CD4-positive, CD25-positive, alpha-beta regulatory T cell (primary cell): ENCODE measurements at places on chromosomes 5 and 9. TPM values are rescaled to one million over a fixed set of nuclear protein-coding genes. Genes with fewer than 3 reads are reported as not detected.
A peak's percentile ranks its signal among the peaks of the same experiment; 100 is the strongest.

GRCh38 chr9:16266648-16267276 is 603.7 kb downstream of the BNC2 start:
- H3K27me3 ChIP-seq = no peaks in the 10 kb centered on the region
- H3K4me1 ChIP-seq = no peaks in the 10 kb centered on the region
- no peaks in the 10 kb centered on the region for H3K36me3 ChIP-seq
- no peak for DNase-seq

DNA sequence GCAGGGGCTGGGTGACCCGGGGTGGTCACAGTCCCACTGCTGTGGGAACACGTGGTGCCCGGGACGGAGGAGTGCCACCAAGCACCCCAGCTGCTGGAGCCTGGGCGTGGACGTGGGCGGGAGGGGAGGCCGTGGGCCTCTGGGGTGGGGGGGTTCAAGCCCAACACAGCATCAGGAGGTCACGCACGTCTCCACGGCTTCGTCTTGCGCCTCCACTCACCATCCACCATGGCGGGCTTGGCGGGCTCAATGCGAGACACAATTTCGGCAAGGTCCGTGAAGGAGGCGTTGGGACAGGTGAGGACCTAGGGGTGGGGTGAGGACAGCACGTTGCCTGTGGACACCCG is 2.2 kb upstream of the NSMF start:
- no peaks in the 10 kb centered on the region for H3K36me3 ChIP-seq
- H3K4me1 ChIP-seq = peaks cover 69% of the 10 kb centered on the region
- no peak for DNase-seq
- no peak overlapping the region for H3K4me3 ChIP-seq
- peak overlapping the region; percentile 94 for H3K27ac ChIP-seq
- H3K27me3 ChIP-seq = no peaks in the 10 kb centered on the region

- DNase-seq = no peak
- peak overlapping the region; percentile 51 for H3K4me3 ChIP-seq
- no peaks in the 10 kb centered on the region for H3K27me3 ChIP-seq
- no peaks in the 10 kb centered on the region for H3K4me1 ChIP-seq
- H3K27ac ChIP-seq = no peak overlapping the region
- no peaks in the 10 kb centered on the region for H3K36me3 ChIP-seq
These were observed 129.7 kb downstream of the CEMIP2 start for GRCh38 chr9:71638627-71639026.

- DNase-seq = no peak
- H3K27ac ChIP-seq = no peak overlapping the region
- no peaks in the 10 kb centered on the region for H3K27me3 ChIP-seq
- no peaks in the 10 kb centered on the region for H3K4me1 ChIP-seq
These were observed 44.0 kb downstream of the TMOD1 start for GRCh38 chr9:97545486-97545885.

DNA sequence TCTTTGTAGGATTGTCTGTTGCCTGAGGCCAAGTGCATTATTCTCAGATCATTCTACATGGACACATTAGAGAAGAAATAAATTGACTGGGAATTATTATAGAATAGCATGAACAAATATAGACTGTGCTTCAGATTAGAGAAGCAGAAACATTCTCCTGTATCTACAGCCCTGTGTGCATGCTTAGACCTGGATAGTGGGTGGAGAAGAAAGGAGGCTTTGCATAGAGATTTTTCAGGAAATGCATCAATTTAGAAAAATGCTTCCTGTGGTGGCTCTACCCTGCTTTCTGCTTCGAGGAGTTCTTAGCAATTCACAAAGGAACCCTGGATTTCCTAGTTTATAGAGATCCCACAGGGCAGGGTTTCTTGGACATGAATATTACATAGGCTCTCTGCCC is 66.7 kb downstream of the IRX1 start:
- H3K27me3 ChIP-seq = no peaks in the 10 kb centered on the region
- no peak overlapping the region for H3K4me3 ChIP-seq
- no peaks in the 10 kb centered on the region for H3K36me3 ChIP-seq
- DNase-seq = no peak
- no peak overlapping the region for H3K27ac ChIP-seq
- no peaks in the 10 kb centered on the region for H3K4me1 ChIP-seq

Gene SYK
- 0.23 TPM for polyA plus RNA-seq

Gene ZDHHC11
- polyA plus RNA-seq = not detected

Gene CDC25C
- not detected for polyA plus RNA-seq

Gene RASGEF1C
- polyA plus RNA-seq = not detected

Gene MCTP1
- polyA plus RNA-seq = 0.24 TPM
